ENCODE measurements at places on chromosomes 1 and 21. TPM values are rescaled to one million over a fixed set of nuclear protein-coding genes. Genes with fewer than 3 reads are reported as not detected.
A peak's percentile ranks its signal among the peaks of the same experiment; 100 is the strongest.

GRCh38 chr1:53330819-53331218 lies 2.9 kb upstream of the LRP8 start:
- no peak for DNase-seq
- no peak overlapping the region for H3K27ac ChIP-seq
- peaks cover 9% of the 10 kb centered on the region for H3K4me1 ChIP-seq
- no peaks in the 10 kb centered on the region for H3K36me3 ChIP-seq

DNA sequence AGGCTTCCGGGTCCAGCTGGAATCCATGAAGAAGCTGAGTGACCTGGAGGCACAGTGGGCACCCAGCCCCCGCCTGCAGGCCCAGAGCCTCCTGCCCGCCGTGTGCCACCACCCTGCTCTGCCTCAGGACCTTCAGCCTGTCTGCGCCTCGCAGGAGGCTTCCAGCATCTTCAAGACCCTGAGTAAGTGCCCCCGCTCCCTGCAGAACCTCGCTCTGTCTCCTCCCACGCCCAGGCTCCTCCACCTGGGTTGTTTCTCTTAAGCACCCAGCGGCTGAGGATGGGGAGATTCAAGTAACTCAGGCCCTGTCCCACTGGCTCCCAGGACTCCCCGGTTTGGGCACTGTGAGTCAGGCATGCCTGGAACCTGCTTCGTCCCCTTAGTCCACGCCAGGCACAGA lies 1.5 kb downstream of the GUCA2B start:
- H3K27ac ChIP-seq, result no peak overlapping the region
- no peaks in the 10 kb centered on the region for H3K36me3 ChIP-seq
- no peak overlapping the region for H3K4me3 ChIP-seq
- H3K27me3 ChIP-seq, result peaks cover 23% of the 10 kb centered on the region

- DNase-seq, result no peak
- no peaks in the 10 kb centered on the region for H3K27me3 ChIP-seq
- no peak overlapping the region for H3K4me3 ChIP-seq
- no peaks in the 10 kb centered on the region for H3K36me3 ChIP-seq
- H3K27ac ChIP-seq, result no peak overlapping the region
These were observed 196.1 kb upstream of the ESRRG start for GRCh38 chr1:216919060-216919970.

DNA sequence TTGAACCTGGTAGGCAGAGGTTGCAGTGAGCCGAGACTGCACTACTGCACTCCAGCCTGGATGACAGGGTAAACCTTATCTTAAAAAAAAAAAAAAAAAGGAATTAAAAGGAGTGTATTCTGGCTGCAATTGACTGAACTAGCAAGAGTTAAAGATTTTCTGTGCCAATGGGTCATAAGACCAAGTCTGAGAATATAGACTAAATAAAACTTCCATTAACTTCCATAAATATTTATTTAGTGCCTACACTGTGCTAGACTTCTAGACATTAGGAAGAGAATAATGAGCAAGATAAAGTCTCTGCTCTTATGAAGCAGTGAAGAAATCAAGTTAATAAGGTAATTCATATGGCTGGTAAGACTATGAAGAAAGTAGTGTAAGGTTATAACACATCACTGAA lies 27.2 kb downstream of the DPH5 start:
- no peaks in the 10 kb centered on the region for H3K27me3 ChIP-seq
- no peak overlapping the region for H3K27ac ChIP-seq
- peaks cover 28% of the 10 kb centered on the region for H3K36me3 ChIP-seq
- H3K4me3 ChIP-seq, result no peak overlapping the region
- peaks cover 13% of the 10 kb centered on the region for H3K4me1 ChIP-seq

DNA sequence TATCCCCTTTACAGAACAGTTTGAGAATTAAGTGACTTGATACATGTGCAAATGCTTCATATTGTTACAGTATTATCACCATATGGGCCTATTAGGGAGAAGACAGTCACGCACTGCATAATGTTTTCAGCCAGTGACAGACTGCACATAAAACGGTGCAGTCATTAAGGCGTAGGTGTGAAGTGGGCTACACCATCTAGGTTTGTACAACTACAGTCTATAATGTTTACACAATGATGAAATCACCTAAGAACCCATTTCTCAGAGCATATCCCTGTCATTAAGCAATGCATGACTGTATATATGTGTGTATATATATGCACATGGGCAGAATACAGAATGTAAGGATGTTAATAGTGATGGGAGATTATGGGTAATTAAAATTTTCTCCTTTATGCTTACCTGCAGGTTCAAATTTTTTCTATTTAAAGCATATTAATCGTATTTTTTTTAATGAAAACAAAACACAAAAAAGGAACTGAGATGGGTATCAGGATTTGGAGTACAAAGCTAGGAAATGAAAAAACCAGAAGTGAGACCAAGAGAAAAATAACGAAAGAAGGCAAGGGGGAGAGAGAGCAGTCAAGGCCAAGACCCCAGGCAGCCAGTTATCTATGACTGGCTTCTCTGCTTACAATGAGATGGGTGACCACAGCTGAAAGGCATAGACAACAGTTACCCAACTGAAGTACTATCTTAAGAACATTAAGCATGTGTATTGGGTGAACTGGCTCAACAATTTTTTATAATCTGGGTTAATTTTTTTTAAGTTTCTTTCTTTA lies 122.9 kb upstream of the DAB1 start:
- H3K36me3 ChIP-seq, result no peaks in the 10 kb centered on the region
- H3K27ac ChIP-seq, result no peak overlapping the region
- no peak for DNase-seq
- peaks cover 3% of the 10 kb centered on the region for H3K4me1 ChIP-seq
- no peak overlapping the region for H3K4me3 ChIP-seq

GRCh38 chr1:43221797-43222196 lies 48.0 kb upstream of the TMEM125 start:
- no peak for DNase-seq
- H3K27me3 ChIP-seq, result no peaks in the 10 kb centered on the region
- H3K4me1 ChIP-seq, result peaks cover 3% of the 10 kb centered on the region

- no peak within 1 kb of the TSS for H3K27ac ChIP-seq
- DNase-seq, result no peak
- peak within 1 kb of the TSS; percentile 68 for H3K4me3 ChIP-seq
- H3K36me3 ChIP-seq, result no peaks in the 10 kb centered on the region
- peaks cover 15% of the 10 kb centered on the region for H3K4me1 ChIP-seq
These were observed at the start of gene RYR2 for GRCh38 chr1:237041795-237042525. Gene RYR2, plus strand, starts transcription at chr1:237042184. Its CDS starts 338 bp downstream, at chr1:237042522.

The TTC34 gene
- 1.7 TPM for total RNA-seq

The ICOSLG gene
- total RNA-seq, result 10.5 TPM

The NBPF6 gene
- not detected for total RNA-seq

The AVPR1B gene
- total RNA-seq, result not detected

The C21orf58 gene
- total RNA-seq, result 9.1 TPM

The PCSK9 gene
- total RNA-seq, result 2.2 TPM

The SYTL1 gene
- 0.46 TPM for total RNA-seq

The SLC30A2 gene
- not detected for total RNA-seq

The XPR1 gene
- 21.4 TPM for total RNA-seq

The A3GALT2 gene
- total RNA-seq, result 0.35 TPM

Measured in osteocyte (in vitro differentiated cells).